Fibroblast of skin of right biceps (primary cell): ENCODE measurements at places on chromosomes 1 and 21.

- peak; percentile 64 for DNase-seq
Measured at GRCh38 chr1:202623075-202623474, 87.2 kb downstream of the SYT2 start.

GRCh38 chr1:198265073-198265661, 108.4 kb downstream of the NEK7 start:
- DNase-seq = peak; percentile 44

DNA sequence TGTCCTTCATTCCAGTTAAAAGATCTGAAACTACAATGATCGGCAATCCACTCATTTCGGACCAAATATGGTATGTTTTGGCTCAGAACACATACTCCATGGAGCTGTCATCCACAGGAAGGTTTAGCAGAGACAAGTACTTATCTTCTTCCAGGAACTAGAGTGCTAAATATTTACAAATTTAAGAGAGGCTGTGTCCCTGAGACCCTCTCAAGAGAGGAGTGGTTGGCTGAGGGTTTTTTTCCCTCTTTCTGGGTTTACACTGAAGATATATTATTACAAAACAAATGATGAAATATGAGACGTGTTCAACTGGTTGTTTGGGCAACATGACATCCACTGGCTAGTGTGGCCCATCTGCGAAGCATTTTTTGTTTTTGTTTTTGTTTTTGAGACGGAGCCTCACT, 25.9 kb upstream of the NID1 start:
- no peak for DNase-seq

GRCh38 chr1:30997463-30998057, 68.0 kb downstream of the PUM1 start:
- no peak for DNase-seq

DNA sequence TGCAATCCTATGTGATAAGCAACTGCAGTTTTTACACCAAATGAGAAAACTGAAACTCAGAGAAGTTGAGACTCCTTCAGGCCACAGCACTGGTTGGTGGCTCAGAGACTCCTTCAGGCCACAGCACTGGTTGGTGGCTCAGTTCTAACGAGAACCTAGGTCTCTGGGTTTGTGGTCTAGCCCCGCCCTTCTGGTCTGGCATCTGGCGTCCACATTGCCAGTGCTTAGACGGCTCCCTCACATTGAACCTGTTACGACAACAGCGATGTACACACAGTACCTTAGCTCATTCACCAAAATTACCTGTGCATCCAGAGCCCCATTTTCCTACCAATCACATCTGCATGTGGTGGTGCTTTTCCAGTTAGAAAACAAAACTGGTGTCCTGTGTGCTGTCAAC, 66.1 kb downstream of the NID1 start:
- DNase-seq = peak; percentile 54

DNA sequence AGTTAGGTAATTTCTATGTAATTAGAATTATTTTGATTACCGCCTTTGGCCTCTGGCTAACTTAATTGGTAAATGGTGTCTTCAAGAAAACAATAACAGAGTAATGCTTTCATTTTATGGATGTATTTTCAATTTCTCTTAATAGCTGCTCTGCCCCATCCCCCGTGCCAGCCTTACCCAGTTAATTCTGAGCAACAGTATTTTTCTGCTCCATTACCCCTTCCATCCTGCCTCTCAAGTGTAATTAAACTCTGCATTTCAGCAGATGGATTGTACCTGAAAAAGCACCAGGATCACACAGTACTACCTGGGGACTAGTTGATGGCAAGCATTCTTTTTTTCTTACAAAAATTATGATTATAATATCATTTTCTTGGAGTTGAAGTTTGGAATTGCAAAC, 104.2 kb downstream of the KIAA0319L start:
- no peak for DNase-seq

DNA sequence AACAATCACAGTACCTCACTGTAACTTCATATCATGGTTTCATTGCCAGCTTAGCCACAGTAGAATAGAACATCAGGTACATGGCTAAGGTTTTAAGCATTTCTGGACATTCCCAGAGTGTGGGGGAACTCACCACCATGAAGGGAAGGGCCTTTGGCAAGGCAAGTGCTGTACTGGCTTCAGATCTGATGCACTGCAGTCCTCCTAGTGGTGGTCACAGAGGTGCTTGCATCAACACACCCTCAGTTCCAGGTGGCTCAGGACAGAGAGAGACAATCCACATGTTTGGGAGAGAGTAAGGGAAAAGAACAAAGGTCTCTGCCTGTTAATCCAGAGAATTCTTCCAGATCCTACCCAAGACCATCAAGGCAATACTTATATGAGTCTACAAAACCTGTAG, 528.4 kb upstream of the RGS18 start:
- no peak for DNase-seq

DNA sequence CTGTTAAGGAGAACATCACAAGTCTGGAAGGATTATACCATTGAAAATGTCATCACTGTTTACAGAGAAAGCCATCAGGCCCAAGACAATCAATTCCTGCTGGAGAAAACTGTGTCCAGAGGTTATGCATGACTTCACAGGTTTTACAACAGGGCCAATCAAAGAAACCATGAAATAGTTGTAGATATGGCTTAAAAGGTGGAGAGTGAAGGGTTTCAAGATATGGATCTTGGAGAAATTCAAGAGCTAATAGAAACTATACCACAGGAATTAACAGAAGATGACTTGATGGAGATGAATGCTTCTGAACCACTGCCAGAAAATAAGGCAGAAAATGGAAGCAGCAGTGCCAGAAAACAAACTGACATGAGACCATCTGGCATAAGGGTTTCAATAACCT, 30.2 kb downstream of the USP1 start:
- DNase-seq = peak; percentile 29

DNA sequence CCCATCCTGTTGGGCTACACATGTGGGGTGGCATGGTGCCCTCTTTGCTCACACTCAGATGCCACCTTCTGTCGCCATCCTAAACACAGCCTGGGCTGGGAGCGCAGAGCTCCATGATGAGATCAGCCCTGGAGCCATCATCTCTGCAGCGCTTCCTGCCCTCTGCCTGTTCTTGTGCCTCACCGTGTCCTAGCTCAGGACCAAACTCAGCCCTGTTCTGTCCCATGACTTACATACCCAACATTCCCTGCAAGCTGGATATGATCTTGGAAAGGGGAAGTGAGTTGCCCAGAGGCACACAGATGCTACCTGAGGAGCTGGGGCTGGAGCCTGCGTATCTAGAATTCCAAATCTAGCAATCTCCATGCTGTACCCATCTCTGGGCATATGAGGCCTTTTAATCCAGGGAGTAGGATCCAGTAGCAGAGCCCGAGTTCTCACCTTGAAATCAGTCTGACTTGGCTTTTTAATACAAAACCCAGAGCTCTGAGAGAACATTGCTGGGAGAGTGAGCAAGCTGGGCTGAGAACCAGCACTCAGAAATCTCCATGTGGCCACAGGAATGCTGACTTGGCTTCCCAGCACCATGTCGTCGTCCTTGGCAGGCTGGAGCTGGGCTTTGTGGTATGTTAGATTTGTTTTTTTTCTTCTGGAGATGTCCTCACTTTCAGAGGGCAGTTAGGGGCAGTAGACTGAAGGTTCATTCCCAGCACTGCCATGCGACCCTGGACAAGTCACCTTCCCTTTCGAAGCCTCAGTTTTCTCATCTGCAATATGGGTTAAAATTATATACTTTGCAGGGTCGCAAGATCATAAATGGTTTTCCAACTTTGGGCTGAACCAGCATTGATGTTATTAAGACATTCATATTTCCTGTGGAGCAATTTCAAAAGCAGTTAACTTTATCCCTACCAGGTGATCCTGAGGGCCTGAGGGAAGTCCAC, 2.6 kb downstream of the ALPL start:
- peak; percentile 94 for DNase-seq

DNA sequence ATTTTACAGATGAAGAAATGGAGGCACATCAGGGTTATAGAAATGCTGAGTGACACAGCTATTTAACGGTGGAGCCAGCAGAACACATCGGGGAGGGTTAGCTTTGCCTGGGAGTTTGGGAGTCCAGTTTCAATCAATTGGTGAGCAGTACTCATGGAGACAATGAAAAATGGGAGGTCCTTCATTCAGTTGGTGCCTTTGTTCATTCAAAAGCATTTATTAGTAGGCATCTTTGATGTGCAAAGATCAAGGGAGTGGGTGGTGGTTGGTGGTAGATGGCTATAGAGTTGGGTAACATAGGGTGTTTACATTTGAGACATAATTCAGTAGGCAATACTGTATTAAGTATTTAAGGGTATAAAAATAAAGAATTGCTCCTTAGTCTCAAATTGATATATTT, 183.7 kb upstream of the LMO4 start:
- no peak for DNase-seq

DNA sequence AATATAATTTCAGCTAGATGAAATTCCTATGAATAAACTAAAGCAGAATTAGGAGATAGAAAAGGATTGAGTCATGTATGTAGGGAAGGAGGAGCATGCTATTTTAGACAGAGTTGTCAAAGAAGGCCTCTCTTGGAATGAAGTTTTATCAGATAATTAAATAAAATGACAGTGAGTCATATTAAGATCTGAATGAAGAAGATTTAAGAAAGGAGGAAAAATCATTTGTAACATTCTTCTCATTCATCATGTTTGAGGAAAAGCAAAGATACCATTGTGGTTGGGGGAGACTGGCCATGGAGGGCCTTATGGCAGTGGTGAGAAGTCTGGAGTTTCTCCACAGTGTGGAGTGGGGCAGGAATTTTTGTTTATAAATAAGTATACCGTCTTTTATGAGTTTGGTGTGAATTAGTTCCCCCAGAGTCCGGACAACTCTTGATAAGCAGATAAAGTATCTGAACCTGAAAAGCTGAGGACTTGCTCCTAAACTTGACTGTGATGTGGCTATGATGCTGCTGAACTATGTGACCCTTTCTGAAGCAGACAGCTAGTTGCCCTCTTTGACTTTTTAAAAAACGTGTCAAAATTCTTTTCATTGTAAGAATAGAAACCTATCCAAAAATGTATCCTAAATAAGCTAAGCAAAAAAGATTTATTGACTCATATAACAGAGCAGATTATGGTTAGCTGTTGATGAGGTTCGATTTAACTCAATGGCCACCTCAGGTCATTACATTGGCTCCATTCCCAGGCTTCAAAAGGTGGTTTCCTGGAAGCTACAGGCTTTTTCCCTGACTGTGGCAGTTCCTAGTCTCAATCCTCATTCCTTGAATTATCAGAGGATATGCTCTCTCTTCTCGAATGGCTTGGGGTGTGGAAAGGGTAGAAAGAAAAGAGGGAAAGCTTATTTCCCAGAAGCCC, 90.8 kb downstream of the LHX9 start:
- DNase-seq = peak; percentile 82

- DNase-seq = no peak
Measured at GRCh38 chr21:34362670-34363069, 1.1 kb upstream of the KCNE2 start.

- no peak for DNase-seq
Measured at GRCh38 chr21:39850333-39850732, 16.9 kb upstream of the PCP4 start.

DNA sequence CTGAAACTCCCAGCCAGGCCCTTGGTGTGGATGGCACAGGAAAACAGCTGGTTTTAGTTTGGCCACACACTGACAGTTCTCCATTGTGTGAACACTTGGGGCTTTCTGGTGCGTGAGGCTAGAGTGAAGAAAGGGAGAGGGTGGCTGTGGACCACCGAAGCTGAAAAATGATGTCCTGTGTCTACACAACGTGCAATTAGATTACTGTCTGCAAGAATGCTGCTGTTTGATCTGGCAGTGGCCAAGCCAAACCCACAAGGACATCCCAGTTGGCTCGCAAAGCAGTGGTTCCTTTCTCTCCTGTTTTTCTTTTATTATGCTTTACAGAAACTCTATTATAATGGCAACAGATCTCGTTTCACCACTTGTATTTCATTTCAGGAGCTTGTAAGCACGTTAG, 58.9 kb downstream of the ERG start:
- DNase-seq = peak; percentile 30

GRCh38 chr1:3190256-3191041, 121.4 kb downstream of the PRDM16 start:
- DNase-seq = no peak

DNA sequence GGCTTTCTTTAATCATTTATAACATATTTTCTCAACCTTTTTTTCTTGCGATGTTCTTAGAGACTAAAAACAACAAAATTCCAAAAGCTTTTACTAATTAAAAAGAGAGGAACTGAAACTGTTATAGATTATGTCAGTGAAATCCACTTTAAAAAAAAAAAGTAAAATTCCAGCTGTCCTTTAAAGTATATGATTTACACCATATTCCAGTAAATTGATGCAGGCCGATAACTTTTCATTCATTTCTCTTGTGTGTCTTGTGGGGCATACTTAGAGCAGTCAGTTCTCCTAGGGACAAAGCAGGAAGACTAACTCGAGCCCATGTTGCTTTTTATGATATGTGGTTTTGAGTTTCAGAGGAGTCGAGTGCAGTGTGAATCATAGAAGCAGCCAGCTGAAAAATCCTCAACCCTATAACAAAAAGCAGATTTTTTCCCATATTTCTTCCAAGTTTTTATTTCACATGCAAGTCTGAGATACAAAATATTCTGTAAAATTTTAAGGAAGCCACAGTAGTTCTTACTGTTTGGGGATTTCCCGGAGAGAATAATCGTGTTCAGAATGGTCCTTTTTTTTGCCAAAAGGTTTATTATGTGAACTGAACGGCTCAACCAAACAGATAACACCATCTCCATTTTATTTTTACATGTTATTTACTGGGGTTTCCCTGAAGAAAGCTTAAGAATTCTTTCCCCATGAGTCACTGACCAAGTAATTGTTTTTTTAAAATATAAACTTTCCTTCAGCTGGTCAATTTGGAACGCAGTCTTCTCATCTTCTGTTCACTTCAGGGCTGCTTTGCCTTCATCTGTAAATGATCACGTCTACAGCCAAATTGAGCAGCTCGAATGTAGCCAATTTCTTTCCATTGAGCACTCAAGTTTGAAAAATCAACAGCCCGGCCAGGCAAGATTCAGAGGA, 77.0 kb upstream of the C1orf105 start:
- DNase-seq = peak; percentile 92

GRCh38 chr1:226492426-226493137, 56.0 kb upstream of the STUM start:
- DNase-seq = no peak

DNA sequence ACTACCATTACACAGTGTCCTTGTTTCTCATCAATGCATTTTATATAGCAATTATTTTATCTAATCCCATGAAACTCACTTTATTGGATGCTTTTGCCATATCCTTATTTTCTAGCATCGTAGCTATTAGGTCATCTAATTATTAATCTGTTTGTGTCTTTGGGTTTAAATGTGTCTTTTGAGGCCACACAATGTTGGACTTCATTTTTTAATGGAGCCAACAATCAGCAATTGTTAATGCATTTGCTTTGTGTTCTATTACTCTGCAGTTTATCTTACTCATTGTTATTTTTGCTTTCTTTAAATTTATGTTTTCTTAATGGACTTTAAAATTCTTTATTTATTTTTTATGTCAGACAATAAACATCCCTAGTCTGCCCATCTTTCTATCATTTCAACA, 1.8 kb upstream of the HSD11B1 start:
- no peak for DNase-seq

GRCh38 chr1:11693024-11693590, 1.6 kb downstream of the DRAXIN start:
- peak; percentile 81 for DNase-seq

- DNase-seq = no peak
Measured at GRCh38 chr1:30746212-30747032, 11.2 kb downstream of the LAPTM5 start.

- DNase-seq = no peak
Measured at GRCh38 chr1:153934746-153935145, 11.8 kb downstream of the DENND4B start.
